ENCODE measurements at places on chromosomes 3 and 15. TPM values are rescaled to one million over a fixed set of nuclear protein-coding genes. Genes with fewer than 3 reads are reported as not detected.

Gene TMEM212
- not detected for total RNA-seq

Gene PRR20G
- total RNA-seq = not detected

Gene GOLGA6L10
- 0.44 TPM for total RNA-seq

GRCh38 chr3:189395825-189396224 is 224.1 kb downstream of the TPRG1 start:
- DNase-seq = no peak

- no peak for DNase-seq
Measured at GRCh38 chr3:64674591-64675076, 13.2 kb downstream of the ADAMTS9 start.

GRCh38 chr15:41507820-41508290 is 5.8 kb downstream of the LTK start:
- DNase-seq = no peak

Gene MME
- total RNA-seq = 4.4 TPM

GRCh38 chr15:71973366-71973765 is 144.6 kb downstream of the MYO9A start:
- DNase-seq = no peak

Gene KCNMB2
- not detected for total RNA-seq

Gene DYNLT2B
- 5.9 TPM for total RNA-seq
